ENCODE measurements at places on chromosomes 12 and 14.
A peak's percentile ranks its signal among the peaks of the same experiment; 100 is the strongest.

DNA sequence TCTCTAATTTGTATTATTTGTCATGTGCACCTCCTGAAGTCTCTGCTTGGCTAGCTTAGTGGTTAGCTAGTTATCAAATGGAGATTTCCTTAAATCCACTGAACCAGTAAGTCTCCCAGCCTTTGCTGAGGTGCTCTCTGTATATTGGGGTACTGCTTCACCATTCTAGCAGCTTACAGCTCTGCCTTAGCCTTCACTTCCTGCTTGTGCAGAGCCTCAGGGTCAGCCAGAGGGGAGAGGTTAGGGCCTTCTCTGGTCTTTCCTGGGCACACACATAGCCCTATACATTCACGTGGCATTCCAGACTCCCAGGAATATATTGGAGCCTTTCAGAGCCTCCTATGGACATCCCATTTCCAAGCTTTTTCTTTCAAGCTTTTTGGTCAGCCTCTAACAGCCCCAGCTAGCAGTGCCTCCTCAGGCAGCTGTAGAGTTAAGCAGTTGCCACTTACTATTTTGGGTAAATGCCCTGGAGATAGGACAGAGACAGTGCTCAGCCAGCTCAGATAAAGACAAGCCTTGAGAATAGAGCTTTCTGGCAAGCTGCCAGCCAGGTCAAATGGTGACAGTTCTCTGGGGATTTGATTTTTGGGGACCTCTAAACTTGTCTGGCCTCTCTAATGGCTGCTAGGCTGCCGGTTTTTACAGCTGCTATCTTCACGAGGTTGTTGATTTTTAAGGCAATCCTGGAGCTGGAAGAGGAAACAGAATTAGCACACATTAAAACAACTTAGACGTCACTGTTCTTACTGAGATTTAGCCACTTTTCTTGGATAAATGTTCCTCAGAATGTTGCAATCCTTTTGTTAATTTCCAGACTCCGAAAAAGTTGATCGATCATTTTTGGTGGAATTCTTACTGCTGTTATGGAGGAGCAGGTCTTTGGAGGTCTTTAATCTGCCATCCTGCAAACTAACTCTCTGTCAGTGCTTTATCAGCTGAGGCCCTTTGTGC lies 32.9 kb downstream of the FBXW8 start:
- DNase-seq: no peak

DNA sequence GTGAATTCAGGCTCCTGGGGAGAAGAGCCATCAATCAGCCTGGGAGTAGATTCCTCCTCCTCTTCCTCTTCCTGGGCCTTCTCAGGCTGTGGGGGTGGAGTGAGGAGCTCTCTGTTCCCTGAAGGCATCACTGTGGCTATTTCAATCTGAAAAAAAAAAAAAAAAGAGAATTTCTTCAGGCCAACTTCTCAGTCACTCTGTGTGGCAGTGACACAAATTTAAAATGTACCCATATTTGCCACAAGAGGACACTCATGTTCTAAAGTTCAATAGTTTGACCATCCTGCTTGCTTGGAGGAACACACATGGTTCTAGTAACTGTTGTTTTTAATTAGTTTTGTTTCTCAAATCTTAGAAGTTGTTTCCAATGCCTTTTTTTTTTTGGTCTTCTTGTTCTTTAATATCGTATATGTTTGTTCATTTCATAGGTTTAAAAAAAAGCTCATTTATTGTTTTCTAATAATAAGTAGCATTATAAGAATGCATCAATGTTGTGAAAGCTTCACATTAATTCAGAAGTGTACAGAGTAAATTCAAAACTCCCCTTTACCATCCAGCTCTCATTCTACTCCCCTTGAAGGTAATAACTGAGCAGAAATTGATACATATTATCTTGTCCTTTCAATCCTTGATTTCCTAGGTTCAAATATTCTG lies 23.3 kb upstream of the CCER1 start:
- DNase-seq: no peak

DNA sequence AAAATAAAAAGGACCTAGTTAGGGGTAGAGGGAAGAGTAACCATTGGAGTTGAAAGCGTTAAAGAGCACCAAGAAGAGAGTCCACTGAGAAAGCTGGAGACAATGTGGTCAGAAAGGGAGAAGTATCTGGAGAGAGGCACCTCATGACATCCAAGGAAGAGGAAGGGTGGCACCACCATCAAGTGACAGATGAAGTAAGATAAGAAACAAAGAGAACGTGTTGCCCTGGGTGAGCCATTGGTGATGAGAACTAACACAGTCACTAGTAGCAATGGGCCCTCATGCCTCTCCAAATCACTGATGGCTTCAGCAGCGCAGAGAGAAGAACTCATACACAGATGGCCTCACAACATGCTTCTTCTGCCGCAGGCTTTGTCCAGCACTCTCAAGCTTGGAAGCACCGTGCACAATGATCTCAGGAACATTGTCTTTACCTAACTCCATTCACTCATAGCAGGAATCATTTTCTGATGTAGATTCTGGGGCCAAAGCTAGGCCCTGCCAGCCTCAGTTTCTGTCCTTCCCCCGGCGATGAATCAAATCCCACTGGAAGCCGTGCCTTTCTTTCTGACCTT lies 252.9 kb downstream of the DPF3 start:
- DNase-seq: no peak

DNA sequence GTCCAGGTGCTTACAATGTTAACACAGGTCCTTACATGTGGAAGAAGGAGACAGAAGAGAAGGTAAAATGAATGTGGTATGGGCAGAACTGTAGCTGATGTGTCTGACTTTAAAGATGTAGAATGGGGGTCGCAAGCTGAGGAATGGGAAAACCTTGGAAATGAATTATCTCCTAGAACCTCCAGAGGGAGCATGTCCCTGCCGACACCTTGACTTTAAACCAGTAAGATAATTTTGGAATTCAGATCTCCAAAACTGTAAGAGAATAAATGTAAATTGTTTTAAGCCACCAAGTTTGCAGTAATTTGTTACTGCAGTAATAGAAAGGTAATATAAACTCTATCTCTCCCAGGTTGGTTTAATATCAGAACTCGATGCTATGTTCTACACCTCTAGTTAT lies 80.1 kb upstream of the ALG10 start:
- no peak for DNase-seq

GRCh38 chr12:15049461-15050153 lies 76.8 kb downstream of the PDE6H start:
- DNase-seq: no peak

DNA sequence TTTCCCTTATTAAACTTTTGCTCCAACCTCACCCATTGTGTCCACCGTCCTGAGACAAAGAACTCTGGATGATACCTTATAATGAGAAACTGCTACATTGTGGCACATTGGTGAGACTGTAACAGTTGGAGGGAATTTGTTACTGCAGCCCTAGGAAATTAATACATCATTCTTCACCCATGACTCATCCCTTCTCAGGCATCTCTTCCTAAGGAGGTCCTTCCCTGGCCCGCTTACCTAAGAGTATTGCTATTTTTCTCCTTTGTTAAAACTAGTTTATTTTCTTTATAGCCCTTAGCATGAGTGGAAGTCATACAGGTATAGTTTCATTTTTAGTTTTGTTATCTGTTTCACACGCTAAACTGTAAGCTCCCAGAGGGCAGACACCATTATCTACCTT lies 87.1 kb downstream of the TMEM260 start:
- DNase-seq: no peak

DNA sequence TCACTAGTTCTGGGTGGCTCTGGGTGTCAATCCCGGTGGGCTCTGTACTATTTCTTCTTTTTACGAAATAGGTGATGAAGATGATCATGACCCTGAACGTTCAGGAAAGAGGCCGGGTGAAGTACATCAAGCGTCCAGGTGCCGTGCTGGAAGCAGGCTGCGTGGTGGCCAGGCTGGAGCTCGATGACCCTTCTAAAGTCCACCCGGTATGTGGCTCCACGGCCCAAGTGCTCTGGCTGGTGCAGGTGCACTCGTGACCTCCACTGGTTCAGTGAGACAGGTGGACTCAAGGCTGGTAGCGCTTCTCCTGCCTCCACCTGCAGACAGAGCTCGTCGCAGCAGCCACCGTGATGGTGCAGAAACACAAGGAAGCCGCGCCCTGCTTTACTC lies 85.1 kb downstream of the ACACB start:
- no peak for DNase-seq

DNA sequence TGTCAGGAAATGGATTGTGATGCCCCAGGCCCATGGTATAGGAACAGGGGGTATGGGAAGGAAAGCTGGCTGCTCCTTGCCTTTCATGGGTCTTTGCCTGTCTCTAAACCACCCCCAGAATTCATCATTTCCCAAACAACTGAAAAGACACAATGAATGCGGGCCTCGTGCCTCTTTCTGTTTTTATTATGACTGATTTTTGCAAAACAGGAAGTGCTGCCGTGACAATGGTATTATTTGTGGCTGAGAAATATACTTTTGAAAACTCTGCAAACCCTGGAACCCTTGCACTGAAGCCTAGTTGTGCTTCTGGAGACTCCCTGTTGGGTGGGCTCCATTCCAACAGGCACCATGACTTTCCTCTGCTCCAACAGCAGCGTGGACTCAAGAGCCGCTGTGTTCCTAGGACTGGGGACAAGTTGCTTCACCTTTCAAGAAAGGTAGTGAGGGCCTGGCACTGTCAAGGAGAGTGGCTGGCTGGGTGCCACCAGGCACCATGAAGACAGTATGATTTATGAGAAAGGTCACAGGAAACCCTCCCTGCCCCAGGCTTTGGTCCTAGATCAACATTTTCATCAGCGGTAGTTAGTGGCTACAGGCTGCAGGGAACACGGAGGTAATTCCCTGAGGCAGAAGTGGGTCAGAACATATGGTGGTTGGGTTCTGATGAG lies 4.8 kb upstream of the DGLUCY start:
- peak; percentile 12 for DNase-seq
